ENCODE measurements at places on chromosomes 7 and 10.

- no peak for DNase-seq
Observed at GRCh38 chr7:136890399-136890798, 21.9 kb downstream of the CHRM2 start.

DNA sequence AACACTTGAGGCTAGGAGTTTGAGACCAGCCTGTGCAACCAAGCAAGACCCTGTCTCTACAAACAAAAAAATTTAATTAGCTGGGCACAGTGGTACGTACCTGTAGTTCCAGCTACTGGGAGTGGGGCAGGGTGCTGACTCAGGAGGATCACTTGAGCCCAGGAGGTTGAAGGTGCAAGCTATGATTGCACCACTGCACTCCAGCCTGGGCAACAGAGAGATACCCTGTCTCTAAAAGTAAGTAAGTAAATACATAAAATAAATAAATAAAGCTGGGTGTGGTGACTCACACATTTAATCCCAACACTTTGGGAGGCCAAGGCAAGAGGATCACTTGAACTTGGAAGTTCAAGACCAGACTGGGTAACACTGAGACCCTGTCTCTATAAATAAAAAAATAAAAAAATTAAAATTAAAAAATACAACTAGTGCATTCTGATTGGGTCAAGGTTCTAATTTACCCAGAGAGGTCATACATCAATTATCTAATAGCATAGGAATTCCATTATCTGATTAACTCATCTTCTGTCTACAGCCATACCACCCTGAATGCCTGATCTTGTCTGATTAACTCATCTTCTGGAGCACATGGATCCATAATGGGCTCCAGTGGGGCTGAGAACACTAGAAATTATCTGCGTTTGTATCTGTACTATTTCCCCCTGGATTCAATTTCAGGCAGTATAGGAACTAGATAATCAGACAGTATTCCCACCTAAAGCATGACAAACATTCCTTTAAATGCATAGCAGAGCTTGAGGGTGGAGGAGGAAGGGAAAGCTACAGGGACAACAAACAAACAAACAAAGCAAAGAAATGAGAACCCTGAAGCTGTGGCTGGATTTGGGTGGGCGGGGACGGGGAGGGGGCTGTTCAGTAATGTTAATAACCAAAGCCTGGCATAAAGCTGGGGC is 21.0 kb upstream of the HILPDA start:
- no peak for DNase-seq

- DNase-seq: no peak
Observed at GRCh38 chr7:22387583-22387982, 30.6 kb upstream of the RAPGEF5 start.

DNA sequence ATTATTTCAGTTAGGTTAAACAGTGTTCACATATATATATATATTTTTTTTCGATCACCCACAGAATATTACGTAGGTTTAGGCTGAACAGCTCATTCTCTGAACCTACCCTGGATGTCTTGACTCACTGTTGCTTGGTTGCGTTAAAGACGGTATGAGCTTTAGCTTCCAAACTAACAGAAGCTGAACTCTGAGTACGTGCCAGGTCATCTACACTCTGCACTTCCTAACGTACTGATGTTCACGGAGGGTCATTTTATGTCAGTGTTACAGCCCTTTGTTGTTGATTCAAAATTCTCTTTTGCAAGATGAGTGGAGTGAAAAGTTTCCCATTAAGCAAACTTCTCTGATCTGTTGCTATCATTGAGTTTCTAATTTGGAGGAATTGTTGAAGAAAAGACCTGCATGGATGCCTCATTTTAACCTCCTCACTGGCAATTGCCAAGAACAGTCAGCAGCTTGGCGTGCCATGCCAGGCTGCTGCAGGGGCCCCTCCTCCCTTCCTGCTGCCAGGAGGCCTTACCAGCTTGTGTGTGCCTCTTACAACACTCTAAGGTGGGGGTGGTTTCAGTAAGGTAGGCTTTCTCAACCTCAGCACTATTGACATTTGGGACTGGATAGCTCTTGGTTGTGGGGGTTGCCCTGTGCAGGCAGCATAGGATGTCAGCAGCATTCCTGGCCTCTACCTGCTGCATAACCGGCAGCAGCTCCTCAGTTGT is 44.3 kb downstream of the INSYN2A start:
- DNase-seq: no peak

- no peak for DNase-seq
Observed at GRCh38 chr7:149865437-149865836, 8.3 kb upstream of the ATP6V0E2 start.

GRCh38 chr10:67723601-67724000 is 27.6 kb upstream of the CTNNA3 start:
- DNase-seq: no peak

DNA sequence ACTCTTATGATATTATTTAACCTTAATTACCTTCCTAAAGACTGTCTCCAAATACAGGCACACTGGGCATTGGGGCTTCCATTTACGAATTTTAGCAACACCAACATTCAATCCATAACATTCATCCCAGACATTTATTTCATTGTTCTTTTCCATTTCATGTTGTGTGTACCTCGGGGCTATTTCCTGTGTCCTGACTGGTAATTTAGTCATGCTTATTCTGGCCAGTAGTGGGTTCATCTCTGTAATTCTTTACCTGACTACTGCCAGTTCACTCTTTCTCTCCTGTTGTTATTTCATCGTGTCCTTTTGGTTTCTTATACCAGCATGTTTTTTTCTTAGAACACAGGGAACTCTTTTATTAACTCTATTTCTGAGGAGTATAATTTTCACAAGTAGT is 225.7 kb downstream of the PLXDC2 start:
- no peak for DNase-seq

GRCh38 chr10:5835446-5836095 is 22.3 kb upstream of the GDI2 start:
- no peak for DNase-seq

GRCh38 chr10:59622320-59623132 is 87.1 kb downstream of the SLC16A9 start:
- peak; percentile 68 for DNase-seq

- no peak for DNase-seq
Observed at GRCh38 chr10:132394936-132395703, 1.9 kb upstream of the PWWP2B start.

GRCh38 chr10:113704637-113705343 is 25.1 kb downstream of the CASP7 start:
- peak; percentile 32 for DNase-seq

- peak; percentile 34 for DNase-seq
Observed at GRCh38 chr10:113326160-113327111, 226.4 kb upstream of the HABP2 start.

DNA sequence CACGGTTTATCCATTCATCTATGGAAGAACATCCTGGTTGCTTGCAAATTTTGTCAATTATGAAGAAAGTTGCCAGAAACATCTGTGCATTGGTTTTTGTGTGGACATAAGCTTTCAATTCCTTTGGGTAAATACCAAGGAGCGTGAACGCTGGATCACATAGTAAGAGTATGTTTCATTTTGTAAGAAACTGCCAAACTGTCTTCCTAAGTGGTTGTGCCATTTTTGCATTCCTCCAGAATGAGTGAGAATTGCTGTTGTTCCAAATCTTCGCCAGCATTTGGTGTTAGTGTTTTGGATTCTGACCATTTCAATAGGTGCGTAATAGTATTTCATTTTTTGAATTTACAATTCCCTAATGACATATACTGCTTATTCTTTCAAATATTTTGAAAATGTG is 155.3 kb upstream of the FRMD4A start:
- DNase-seq: no peak

- DNase-seq: no peak
Observed at GRCh38 chr10:76125900-76126299, 694.5 kb downstream of the LRMDA start.

- DNase-seq: no peak
Observed at GRCh38 chr10:4176500-4177281, 391.7 kb upstream of the KLF6 start.

DNA sequence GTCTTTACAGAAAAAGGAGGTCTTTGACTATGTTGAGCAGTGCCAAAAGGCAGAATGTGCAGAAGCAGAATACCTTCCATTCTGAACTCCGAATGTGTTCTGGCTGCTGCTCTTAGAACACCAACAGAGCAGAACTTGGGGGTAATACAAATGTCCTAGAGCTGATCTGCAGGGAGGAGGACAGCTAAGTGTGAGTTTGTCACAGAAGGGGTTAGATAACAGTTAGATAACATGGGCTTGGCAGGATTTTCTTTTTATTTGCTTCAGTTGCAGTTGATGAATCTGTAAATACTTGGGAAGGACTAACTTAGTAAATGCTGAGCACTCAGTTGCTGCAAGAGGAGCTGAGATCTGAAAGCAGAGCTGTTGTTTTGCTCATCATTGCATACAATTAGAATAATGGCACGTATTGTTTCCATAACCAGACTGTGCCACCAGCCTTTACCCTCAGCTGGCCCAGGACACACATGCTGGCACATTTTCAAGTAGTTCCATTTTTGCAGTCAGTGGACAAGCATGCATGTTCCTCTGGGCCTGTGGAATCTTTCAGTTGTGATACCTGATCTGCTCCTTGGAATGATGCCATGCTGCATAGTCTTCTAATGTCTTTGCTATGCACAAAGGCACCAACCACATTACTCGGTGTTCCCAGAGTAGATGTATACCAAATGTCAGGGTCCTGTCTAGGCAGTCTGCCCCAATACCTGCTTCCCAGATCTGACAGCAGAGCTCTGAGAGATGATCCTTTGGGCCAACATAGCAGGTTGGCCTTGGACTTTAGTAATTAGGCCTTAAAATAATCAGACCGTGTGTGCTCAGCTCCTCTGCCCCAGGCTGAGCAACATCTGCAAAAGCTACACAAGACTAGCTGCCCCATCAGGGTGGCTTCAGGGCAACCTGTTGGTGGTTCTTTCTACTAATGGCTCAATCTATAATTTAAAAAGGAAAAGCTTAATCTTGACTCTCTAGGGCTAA is 55.7 kb downstream of the GSDME start:
- peak; percentile 47 for DNase-seq

- DNase-seq: no peak
Observed at GRCh38 chr10:118501637-118502440, 93.6 kb downstream of the PRLHR start.

- DNase-seq: no peak
Observed at GRCh38 chr7:5533821-5534367, 110.3 kb upstream of the TNRC18 start.

DNA sequence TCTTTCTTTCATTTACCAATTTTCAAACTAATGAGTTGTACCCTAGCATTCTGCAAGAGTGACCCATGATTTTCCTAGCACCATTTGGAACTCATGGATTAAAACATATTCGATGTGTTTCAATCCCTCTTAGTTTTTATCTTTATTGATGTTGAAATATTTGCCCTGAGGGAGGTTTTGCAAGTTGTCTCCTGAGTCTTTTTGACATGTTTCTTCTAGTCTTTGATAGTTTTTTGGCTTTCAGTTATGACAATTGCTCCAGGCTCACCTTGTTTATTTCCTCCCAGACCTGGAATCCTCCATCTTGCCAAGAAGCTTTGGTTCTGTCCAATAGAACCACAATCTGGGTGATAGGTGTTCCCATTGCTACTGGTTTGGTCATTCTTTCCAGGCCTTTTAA is 327.8 kb downstream of the WDR11 start:
- no peak for DNase-seq

- DNase-seq: peak; percentile 87
Observed at GRCh38 chr7:31134246-31135188, 82.4 kb downstream of the ADCYAP1R1 start.

- peak; percentile 85 for DNase-seq
Observed at GRCh38 chr7:45885264-45885882, 2.9 kb upstream of the IGFBP1 start.

- DNase-seq: no peak
Observed at GRCh38 chr7:151951672-151952338, 4.4 kb upstream of the GALNTL5 start.

GRCh38 chr10:97593421-97593820 is 3.9 kb downstream of the C10orf62 start:
- no peak for DNase-seq

- DNase-seq: no peak
Observed at GRCh38 chr7:110309941-110310340, 781.0 kb upstream of the LRRN3 start.

DNA sequence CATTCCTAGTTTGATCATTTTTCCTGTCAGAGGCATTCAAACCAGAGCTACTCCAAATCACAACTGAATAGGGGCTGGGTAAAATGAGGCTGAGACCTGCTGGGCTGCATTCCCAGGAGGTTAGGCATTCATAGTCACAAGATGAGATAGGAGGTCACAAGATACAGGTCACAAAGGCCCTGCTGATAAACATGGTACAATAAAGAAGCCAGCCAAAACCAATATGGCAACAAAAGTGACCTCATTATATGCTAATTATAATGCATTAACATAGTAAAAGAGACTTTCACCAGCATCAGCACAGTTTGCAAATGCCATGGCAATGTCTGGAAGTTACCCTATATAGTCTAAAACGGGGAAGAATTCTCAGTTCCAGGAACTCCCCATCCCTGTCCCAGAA is 37.3 kb downstream of the TWIST1 start:
- peak; percentile 10 for DNase-seq

DNA sequence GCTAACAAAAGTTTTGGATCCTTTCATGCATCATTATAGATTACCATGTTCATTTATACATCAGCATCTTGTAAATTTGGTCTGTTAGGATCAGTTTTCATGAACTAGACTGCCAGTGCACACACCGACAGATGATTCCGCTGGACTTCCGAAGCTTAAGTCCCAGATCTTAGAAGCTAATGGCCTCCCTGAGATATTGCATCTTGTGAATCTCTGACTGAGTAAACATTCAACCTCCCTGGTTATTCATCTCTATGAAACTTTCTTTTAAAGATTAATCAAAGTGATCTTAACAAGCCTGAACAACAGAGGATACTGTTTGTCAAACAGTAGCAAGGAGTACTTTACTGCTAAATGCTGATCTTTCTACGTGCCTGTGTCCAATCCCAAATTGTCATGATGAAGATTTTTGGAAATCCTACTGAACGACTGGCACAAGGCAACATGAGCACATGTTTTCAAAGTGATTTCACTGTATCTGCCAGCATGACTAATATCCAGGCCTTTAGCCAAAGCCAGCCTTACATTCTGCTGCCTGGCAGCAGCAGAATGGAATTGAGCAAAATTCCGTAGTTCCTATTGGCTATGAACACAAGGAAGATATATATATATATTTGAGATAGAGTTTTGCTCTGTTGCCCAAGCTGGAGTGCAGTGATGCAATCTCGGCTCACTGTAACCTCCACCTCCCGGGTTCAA is 91.3 kb upstream of the ANK3 start:
- peak; percentile 60 for DNase-seq

Data from Calu3 (cell line).